Right ventricle myocardium inferior (tissue), 1 donor: ENCODE measurements at places on chromosomes 1 and 21.
A peak's percentile ranks its signal among the peaks of the same experiment; 100 is the strongest.

DNA sequence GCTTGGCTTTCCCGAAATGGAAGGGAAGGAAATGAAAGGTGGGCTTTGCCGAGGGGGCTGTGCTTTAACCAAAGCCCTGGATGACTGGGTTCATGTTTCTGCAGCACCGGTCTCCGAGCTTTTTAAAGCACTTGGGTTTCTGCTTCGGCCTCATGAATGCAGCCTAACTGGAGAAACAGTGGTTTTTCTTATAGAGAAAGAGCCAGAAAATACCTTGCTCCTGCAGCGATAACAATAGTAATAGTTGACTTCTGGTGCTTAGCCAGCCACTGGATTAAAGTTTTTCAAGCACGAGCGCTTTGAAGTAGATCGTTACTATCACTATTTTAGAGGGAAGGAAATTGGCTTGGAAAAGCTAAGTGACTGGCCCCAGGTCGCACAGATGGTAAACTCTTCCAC lies 500 bp upstream of the DOCK7 start:
- DNase-seq, result no peak

DNA sequence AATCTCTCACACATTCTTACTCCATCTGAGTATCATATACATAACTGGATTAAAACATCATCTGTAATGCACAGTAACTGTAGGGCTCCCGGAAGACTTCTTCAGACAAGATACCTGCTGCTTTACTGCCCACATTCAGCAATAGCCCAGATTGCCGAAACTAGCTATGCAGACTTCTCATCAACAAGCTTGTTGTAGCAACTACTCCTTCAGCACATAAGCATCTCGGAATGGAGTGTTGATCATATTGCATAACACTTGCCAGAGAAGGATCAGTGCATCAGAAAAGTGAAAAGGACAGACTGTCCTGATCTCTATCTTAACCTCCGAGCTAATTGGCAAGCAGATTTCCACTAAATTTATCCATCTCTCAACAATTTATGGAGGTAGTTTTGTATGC lies 354.6 kb upstream of the C1orf87 start:
- DNase-seq, result no peak

DNA sequence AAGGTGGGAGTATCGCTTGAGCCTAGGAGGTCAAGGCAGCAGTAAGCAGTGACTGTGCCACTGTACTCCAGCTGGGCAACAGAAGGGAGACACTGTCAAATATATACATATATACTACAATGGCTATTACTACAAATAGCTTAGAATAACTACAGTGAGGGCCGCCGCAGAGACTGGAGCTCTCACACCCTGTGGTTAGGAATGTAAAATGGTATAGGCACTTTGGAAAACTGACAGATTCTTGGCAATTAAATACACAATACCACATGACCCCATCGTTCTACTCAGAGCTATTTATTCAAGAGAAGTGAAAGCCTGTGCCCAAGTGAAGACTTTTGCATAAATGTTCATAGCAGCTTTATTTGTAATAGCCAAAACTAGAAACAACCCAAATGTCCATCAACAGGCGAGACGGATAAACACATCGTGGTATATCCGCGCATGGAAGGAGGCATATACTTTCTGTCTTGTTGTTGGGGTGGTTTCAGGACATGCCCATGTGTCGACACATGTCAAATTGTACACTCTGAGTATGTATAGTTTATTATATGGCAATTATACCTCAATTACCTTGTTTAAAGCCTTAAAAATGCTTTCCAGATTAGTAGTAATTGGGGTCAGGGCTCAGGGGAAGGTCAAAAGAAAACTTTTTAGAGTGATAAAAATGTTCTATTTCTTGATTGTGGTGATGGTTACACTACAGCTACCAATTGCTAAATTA lies 123.4 kb downstream of the RIPK4 start:
- DNase-seq, result no peak

DNA sequence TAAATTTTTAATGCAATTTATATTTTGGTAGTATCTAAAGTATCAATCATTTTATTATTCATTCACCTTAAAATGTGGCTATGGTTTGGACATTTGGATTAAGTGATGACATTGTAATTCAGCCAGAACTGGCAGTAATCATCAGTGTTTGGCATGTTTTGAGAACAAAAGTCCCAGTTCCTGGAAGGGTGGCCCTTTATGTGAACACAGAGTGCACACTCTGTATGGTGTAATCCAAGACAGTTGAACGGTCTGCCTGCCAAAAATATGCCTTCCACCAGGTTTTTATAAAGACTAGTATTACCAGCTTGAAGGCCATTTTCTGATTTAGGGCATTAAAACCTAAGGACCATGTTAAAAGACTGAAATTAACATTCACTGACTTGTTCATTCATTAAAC lies 448.7 kb downstream of the LTN1 start:
- no peak for DNase-seq

DNA sequence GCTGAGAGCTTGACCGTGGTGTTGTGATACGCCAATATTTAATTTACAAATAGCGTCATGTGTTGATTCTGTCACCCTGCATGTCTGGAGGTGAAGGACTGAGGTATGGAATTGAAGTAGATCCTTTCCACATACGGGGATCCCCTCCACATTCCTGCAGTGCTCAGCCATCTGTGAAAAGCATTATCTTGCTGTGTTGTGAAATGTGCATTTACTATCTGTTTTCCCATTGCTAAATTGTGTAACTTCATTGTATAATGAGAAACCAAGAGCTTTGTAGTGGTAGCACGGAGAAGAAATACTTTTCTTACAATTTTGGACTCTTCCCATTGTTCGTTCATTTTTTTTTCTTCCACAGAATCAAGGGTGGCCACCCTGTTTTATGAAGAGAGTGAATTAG lies 577.3 kb upstream of the ZP4 start:
- DNase-seq, result no peak

DNA sequence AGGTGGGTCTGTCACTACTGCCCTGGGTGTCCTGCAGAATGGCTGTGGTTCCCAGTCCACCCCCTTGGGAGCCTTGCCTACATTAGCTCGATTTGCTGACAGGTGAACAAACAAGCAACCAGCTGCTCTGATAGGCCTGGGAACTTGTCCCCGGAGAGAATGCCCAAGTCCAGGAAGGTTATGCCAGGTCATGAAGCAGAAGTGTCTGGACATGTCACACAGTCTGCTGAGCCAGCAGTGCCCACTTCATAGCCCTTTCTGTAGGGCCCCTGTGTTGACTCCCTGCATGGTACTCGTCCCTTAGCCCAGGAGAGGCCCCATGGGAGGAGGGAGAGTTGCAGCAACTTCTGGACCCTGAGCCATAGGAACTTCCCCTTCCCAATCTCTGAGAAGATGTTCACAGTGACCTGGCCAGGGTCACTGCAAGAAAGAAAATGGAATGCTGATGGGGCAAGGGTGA lies 31.0 kb downstream of the UCK2 start:
- no peak for DNase-seq

- DNase-seq, result no peak
Measured at GRCh38 chr1:157968946-157969345, 24.5 kb upstream of the KIRREL1 start.

- no peak for DNase-seq
Measured at GRCh38 chr1:174569240-174569639, 121.5 kb downstream of the GPR52 start.

DNA sequence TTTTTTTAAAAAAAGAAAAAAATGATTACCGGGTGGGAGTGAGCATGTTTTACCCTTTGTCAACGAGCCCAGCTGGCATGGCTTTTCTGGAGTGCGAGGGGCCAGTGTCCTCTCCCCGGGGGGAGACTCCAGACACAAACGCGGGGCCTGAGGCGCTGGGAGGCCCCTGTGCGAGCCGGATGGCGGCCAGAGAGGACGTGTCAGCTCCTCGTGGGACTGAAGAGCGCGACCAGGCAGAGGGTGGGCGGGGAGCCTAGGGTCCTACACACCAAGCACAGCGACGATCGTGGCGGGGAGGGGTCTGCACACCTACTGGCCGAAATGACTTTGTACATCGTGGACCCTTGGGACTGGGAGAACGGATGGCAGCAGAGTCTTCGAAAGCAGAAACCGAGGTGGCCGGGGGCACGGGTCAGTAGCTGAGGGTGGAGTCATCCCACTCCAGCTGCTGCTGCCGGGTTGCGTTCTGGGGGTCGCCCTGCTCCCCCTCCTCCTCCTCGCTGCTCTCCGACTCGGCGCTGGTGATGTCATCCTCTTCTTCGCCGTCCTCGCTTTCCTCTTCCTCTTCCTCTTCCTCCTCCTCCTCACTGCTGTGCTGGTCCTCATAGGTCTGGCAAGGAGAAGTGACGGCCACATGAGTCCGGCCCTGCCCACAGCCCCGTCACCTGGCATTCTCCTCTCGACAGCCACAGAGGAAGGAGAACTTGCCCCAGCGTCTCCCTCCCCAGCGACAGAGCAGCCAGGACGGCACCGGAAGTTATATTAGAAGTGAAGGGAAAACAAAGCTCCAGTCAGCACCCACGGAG lies 78.8 kb downstream of the PIK3CD start:
- DNase-seq, result peak; percentile 88

GRCh38 chr21:33849834-33850233 lies 65.8 kb downstream of the ATP5PO start:
- no peak for DNase-seq

DNA sequence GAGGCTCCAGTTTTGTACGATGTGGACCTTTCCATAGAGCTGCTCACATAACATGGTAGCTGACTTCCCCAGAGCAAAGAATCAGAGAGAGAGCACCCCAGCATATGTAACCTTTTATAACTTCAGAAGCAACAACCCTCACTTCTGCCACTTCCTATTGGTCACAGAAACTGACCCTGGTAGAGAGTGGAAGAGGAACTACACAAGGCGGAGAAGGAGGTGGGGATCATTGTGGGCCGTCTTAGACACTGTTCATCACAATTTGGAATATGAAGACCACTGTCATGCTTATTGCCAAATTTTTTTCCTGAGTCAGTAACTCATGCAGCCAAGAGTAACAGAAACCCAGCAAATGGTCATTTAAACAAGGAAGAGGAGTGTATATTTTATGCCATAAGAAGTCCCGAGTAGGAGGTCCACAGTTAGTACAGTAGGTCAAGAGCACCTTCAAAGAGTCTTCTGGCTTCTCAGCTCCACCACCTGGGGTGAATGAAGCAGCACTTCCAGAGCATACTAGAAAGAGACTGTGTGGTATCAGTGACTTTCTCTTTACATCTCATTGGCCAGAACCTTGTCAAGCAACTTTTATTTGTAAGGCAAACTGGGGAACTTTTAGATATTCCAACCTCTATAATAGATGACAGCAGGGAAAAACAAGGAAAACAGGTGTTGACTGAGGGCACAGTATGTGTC lies 71.8 kb downstream of the ODF2L start:
- DNase-seq, result no peak

- no peak for DNase-seq
Measured at GRCh38 chr1:237878406-237878805, 12.3 kb downstream of the ZP4 start.

GRCh38 chr1:226649780-226650179 lies 89.3 kb downstream of the ITPKB start:
- DNase-seq, result no peak

- DNase-seq, result no peak
Measured at GRCh38 chr1:111142356-111142975, 2.4 kb downstream of the CEPT1 start.

GRCh38 chr21:44710294-44710665 lies 1.1 kb downstream of the TSPEAR start:
- peak; percentile 57 for DNase-seq

- no peak for DNase-seq
Measured at GRCh38 chr1:85041793-85042192, 6.5 kb downstream of the MCOLN3 start.

GRCh38 chr1:169110236-169110635 lies 3.7 kb downstream of the ATP1B1 start:
- no peak for DNase-seq

DNA sequence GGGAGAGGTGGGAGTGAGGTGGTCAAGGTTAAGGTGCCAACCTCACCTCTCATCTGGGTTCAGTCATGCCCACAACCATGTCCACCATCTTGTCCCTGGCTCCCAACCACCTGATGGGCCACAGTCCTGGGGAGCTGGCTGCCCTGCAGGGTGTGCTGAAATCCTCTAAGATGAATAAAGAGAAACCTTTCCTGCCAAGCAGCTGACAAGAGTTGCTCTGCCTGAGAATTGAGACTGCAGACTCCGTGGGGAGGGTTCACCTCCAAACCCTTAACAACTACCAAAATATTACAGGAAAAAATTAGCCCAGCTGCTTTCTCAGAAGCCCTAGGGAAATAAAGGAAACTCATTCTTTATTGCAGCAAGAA lies 15.2 kb upstream of the FGR start:
- no peak for DNase-seq

- no peak for DNase-seq
Measured at GRCh38 chr1:230836347-230836746, 32.0 kb downstream of the C1orf198 start.

- no peak for DNase-seq
Measured at GRCh38 chr1:175783126-175783722, 39.8 kb upstream of the TNR start.

DNA sequence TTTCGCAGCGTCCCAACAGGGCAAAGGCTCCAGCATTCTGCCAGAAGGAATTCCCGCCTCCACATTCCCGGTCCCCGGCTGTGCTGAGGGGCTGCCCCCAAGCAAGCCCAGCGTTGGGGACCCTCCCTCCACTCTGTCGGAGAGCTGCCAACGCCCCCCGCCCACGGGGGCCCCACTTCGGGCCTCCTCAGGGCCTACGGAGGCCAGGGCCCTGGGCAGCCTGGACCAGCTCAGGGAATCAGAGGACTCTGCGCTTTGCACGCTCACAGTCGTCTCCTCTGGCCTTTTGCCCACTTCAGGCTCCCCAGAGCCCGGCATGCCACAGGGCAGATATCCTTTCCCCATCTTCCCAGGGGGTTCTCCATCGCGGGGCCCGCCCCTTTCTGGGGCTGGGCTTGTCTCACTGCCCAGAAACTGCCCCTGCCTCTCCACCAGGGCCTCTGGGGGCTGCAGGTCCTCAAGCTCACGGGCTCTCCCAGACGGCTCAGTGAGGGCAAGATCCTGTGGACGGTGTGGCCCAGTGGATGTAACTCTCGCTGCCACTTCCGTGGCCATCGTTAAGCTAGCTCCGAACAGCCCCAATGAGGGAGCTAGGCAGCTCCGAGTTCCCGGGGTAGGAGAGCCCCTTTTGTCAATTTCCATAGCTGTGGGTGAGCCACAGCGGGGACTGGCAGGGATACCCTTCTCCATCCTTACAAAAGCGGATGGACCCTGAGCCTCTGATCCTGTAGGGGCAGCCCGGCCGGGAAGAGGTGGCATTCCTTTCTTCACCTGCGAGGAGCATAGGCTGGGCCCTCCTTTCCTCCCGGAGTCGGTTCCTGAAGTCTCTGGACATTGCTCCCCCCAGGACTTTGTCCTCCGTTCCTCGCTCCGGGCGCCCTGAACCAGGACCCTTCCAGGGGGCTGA lies 2.8 kb downstream of the ITPKB start:
- DNase-seq, result peak; percentile 78

GRCh38 chr1:147664206-147664605 lies 6.1 kb downstream of the ACP6 start:
- DNase-seq, result no peak
